ENCODE measurements at places on chromosomes 12 and 14.

- no peak for DNase-seq
These were observed 396.8 kb downstream of the RPS29 start for GRCh38 chr14:49189375-49189774.

DNA sequence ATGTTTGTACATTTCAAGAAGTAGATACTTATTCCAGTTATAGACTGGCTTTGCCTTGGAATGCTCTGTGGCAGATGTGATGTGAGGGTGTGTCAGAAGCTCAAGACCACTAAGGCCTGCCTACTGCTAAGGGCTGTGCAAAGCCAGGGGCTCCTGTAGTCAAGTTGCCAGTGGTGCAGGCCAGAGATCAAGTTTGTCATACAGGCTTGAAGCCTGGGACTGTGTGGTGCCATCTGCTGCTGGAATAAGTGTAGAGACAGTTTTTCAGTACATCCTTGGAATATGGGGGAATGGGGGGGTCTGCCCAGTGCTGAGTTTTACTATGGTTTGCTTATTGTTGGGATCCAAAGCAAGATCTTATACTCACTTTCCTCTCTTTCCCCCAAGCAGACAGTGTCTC, 649.9 kb upstream of the FOXG1 start:
- DNase-seq: no peak

GRCh38 chr12:80491166-80491565, 47.1 kb downstream of the PTPRQ start:
- no peak for DNase-seq

DNA sequence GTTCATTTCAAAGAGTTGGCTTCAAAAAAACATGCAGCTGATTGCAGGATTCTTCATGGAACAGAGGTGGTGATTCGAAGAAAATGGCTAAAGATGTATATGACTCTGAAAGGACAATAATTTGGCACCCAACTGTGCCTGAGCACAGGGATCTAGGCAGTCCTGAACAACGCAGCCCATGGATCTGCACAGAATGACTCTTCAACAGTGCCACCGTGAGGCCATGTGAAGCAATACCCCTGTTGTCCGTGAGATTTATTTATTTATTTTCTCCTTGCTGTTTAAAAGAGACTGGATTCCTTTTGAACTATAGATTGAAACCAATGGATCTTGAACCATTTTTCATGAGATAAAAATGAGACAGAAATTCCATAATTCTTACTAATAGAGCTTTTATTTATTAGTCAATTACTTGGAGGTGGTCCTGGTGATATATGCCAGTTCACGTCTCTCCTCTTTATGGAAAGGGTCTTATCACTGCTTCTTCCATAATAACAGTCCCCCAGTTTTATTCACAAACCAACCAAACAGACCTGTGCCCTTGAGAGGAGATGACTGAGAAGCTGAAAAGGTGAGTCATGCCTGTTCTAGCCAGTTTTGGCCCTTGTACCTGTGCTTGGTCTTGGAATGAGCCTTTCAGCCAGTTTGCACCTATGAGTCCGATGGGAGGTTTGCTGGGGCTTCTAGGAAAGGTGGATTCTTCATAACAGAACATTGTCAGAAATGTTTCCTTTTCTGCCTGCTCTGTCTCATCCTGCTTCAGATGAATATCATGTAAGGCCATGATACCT, 1598.3 kb downstream of the AACS start:
- no peak for DNase-seq

DNA sequence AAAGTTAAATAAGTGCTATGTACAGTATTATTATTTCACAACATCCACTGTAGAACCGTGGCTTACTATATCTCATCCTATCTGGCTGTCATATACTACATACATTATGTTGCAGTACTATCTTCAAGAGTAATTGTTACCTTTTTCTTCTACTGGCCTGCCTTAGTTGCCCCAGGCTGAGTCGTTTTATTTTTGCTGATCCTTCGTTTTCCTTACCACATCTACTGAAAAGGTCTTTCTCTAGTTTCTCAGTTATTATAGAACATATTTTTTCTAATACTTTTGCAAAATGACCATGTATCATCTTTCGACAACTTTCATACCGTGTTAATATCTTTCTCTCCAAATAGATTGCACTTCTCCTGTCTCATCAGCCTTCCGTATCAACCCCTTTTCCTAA, 523.1 kb downstream of the SOX5 start:
- no peak for DNase-seq

- DNase-seq: no peak
These were observed 21.3 kb downstream of the LRRIQ1 start for GRCh38 chr12:85057370-85057963.

- DNase-seq: no peak
These were observed 283.6 kb downstream of the PCNX1 start for GRCh38 chr14:71190770-71191374.

GRCh38 chr12:124369055-124369826, 74.3 kb downstream of the RFLNA start:
- DNase-seq: no peak

Data from stimulated activated CD4-positive, alpha-beta T cell treated with anti-CD3 and anti-CD28 coated beads, Interleukin-15, amount 100 ng/mL, for 1 hour (primary cell).